ENCODE measurements at places on chromosomes 13 and 19.

DNA sequence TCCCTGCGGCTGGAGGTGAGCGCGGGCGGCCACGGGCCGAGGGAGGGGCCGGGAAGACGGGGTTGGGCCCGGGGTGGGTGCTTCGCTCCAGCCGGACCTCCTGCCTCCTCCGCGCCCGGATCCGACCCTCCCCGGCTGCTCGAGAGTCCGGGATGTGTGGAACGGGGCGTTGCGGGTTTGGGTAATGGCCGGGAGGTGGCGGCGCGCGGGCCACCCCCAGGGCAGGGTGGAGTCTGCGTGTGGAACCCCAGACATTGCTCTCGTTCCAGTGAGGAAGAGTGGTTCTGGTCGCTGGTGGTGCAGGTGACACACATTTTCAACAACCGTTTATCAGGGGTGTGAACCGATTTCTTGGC is 38.8 kb downstream of the ARHGEF7 start:
- DNase-seq: peak; percentile 47

DNA sequence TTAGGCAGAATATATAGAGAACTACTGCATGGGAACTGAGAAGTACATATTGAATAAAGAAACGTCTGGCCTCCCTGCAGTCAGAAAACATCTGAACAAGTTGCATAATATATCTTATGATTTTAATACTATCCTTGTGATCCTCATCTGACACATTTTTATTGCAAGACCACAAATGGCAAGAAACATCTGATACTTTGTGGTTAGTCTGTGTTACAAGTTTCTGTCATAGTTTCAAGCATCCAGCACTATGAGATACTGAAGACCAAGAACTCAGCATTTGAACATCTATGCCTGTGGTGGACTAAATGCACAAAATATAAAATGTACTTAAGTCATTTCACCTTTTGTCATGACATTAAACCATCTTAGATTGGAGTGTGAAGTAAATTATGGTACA is 1175.8 kb upstream of the MIR17HG start:
- DNase-seq: no peak

DNA sequence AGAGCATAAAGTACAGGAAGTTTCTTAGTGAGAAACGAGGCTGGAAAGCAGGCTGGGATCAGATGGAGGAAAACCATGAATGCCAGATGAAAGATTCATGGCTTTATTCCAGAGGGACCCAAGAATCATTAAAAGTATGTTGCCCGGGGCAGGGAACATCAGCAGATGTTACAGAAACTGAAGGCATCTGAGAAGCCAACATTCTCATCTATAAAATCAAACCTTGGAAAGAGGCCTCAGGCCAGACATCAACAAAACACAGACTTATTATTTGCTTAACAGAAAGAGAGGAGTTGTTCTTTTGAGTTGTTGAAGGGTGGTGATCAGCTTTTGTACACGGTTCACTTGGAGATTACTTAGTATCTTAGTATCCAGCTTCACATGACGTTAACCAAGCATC is 543.6 kb downstream of the RFC3 start:
- no peak for DNase-seq

DNA sequence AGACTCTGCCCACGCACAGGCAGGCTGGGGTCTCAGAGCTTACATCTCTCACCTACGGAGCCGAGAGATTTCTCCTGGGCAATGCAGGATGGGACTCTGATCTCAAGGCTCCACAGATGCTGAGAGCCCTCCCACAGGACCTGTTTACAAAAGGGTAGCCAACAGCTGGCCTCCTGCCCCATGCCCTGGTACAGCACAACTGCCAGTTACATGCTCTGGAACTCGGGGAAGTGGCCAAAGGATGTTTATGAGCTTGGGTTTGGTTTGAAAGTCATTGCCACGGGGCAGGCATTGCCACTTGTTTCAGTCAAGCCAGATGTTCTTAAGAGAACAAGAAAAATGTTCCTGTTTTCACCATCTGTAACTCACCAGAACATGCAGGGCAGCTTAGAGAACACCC is 3.5 kb downstream of the DHRS12 start:
- no peak for DNase-seq

DNA sequence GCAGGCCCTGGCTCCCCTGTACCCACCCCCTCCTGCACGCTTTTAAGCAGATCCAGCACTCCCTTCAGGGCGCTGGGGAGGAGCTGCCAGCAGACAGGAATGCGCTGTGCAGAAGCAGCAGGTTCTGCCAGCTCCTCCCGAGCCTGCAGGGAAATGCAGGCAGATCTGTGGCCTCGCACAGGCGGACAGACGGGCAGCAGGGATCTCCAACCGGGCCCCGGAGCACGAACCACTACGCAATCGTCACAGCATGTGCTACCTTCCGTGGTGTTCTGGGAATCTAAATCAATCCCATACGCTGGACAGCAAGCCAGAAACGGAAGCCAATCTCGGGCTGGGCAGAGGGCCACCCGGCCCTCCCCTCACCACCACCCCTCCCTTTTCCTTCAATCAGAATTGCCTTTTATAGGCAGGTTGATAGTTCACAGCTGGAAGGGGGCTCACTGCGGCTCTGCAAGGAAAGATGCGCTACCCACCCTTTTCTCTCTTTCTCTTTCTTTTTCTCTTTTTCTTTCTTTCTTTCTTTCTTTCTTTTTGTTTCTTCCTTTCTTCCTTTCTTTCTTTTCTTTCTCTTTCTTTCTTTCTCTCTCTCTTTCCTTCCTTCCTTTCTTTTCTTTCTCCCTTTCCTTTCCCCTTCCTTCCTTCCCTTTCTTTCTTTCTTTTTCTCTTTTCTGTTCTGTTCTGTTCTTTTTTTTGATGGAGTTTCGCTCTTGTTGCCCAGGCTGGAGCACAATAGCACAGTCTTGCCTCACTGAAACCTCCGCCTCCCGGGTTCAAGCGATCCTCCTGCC is 99.9 kb downstream of the GNG7 start:
- no peak for DNase-seq

GRCh38 chr19:12786141-12786870 is 5.0 kb upstream of the JUNB start:
- no peak for DNase-seq

DNA sequence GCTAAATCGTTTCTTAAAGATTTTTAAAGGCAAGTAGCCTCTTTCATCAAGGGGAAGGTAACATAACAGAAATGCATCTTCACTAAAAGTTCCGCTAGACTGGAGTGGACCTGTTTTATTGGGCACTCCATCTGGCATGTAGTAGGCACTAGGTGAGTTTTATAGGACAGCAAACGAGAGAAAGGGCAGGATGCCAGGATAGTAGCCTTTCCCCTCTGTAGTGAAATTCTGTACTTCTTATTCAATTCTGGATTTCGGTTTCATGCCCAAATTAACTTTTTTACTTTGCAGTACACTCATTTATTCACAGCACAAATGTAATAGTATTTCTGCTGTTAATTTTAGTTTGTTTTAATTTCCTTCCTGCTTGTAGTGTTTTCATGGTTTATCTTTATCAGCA is 45.2 kb downstream of the GPR180 start:
- no peak for DNase-seq

All from T-helper 9 cell (primary cell).